Fibroblast of skin of left quadriceps (primary cell): ENCODE measurements at places on chromosomes 1 and 21.
A peak's percentile ranks its signal among the peaks of the same experiment; 100 is the strongest.

- no peak for DNase-seq
Observed at GRCh38 chr1:154735804-154736168, 127.8 kb upstream of the ADAR start.

DNA sequence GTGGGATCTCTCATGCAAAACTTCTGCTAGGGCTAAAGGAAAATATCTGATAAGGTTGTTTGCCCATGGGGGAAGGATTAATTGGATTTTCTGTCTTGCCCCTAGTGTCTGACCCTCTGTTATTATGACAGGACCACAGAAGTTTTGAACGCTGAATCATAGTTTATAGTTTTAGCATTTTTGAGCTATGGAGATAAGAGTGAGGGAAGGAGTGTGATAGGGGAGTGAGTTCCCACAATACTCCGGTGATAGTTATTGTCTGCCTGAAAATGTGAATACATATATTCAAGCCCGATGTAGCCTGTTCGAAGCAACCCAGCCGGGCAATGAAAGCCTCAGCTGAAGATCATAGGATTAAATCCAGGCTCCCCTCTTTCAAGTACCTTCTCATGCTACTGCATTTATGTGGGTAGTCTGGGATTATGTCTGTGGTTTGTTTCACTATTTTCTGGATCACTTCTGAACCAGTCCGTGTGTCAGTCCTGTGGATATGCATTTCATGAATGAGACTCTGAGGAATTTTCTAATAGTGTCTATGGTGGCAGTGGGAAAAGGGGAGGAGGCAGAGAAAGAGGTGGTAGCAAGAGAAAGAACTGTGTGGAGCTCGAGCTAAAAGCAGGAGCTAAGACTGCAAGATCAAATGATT is 258.7 kb downstream of the DISC1 start:
- DNase-seq = no peak

DNA sequence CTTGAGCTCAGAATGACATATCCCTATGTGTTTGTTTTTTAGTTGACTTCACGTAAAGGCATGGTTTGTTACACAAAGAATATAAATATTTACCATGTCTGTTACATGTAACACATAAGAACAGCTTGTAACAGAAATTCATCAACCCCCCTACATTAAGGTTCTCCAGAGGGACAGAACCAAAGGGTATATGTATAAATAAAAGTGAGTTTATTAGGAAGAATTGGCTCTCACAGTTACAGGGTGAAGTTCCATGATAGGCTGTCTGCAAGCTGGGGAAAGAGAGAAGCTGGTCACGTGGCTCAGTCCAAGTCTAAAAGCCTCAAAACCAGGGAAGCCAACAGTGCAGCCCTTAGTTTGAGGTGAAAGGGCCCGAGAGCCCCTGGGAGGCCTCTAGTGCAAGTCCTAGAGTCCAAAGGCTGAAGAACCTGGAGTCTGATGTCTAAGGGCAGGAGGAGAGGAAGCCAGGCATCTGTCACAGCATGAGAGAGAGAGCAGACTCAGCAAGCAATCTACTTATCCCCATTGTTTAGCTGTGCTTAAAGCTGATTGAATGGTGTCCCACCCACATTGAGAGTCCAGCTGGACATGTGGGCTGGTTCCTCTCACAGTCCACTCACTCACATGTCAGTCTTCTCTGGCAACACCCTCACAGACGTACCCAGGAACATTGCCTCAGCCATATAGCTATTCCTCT is 15.8 kb downstream of the THRAP3 start:
- DNase-seq = no peak

GRCh38 chr1:44846985-44847384 is 3.9 kb upstream of the PTCH2 start:
- DNase-seq = no peak

- DNase-seq = no peak
Observed at GRCh38 chr1:161304927-161305866, 4.6 kb downstream of the MPZ start.

- DNase-seq = no peak
Observed at GRCh38 chr1:46486432-46487015, 3.1 kb upstream of the DMBX1 start.

DNA sequence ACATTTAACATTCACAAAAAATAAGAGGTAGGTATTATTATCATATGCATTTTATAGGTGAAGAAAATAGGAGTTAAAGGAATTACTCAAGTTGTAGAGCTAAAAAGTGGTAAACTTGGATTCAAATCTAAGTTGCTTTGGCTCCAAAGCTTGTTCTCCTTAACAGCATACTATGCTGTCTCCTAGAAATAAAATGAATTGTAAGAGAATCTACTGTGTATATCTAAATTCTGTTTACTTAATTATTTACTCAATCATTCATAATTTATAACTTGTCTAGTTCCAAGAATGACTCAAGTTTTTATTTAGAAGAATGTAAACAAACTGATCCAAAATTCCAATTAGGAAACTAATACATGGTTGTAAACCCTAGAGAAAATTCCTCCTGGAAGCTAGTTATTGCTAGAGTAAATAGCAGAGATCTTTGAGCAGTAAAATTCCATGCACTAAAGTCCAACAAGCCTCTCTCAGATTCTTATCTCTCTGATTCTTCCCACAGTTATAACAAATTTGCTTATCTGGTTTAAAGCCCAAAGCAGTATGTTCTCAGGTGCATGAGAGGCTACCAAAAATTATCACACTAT is 132.5 kb upstream of the DPT start:
- no peak for DNase-seq

DNA sequence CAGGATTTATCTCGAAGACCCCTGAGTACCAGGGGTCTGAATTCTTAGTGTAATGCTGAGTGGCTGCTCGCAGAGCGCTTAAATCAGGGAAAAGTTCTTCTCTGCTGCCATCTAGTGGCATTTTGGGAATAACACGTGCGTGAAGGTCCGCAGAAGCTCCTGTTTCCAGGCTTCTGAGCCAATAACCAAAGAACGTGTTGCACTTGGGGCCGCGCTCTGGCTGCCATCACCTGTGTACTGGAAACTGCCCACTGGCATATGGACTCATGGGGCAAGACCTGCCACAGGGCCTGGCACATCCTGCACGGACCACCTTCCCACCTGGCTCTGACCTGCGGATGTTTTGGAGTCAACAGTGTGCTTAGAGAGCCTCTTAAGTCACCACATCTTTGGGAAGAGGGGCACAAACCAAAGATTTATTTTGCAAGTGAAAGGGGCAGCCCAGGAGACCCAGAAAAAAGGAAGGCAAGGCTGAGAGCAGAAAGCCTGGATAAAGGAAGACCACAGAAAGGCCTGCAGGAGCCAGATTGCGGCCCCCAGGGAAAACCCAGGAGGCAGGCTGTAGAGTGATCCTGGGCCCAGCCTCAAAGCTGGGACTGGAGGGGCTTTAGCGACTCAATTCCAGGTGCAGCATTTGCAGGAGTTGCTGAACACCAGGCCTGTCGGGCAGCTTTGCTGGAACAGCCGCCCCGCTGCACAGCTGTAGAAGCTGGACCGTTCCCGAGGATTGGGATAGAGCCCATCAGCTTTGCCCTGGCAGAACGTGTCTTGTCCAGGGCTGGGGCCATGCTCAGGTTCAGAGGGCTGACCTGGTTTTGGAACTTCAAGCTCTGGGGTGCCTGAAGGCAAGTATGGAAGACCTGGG is 13.0 kb downstream of the CHIT1 start:
- DNase-seq = peak; percentile 33

- DNase-seq = no peak
Observed at GRCh38 chr1:18560692-18561091, 70.0 kb upstream of the PAX7 start.

DNA sequence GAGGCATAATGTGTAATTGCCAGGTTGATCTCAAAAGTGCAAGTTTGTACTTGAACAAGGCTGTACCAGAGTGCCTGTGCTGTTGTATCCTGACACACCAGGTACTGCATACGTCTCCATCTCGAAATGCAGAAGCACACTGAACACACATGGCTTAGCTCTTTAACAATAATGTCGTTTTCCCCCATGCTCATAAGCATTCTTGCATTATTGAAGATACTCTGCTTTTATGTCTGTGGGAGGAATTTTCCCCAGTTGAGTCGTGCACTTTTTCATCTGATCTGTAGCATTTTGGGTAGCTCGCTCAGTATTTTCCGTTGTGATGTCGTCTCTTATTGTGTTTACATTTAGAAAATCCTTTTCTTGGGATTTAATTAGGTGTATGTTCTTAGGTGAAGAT is 98.7 kb downstream of the PCBP3 start:
- no peak for DNase-seq

GRCh38 chr1:233491953-233492620 is 121.8 kb upstream of the KCNK1 start:
- DNase-seq = no peak

DNA sequence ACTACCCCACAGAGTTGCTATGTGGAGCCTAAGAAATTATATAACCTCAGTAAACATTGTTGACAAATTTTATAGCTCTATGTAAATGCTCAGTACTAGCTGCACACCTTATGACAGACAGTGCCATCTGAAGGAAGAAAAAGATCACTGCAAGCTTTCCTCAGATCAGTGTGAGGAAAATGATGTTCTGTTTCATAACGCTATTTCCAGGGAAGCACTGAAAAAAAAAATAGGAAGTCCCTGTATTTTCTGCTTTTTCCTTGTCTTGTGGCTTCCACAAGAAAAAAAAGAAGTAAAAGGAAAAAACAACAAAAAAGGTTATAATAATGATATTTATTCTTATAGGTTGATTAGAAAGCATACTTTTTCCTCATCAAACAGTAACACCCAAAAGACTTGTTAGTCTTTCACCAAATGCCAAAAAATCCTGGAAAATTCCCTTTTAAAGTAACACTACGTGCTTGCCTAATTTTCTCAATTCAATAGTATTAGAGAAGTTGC is 23.2 kb downstream of the LYST start:
- peak; percentile 16 for DNase-seq

DNA sequence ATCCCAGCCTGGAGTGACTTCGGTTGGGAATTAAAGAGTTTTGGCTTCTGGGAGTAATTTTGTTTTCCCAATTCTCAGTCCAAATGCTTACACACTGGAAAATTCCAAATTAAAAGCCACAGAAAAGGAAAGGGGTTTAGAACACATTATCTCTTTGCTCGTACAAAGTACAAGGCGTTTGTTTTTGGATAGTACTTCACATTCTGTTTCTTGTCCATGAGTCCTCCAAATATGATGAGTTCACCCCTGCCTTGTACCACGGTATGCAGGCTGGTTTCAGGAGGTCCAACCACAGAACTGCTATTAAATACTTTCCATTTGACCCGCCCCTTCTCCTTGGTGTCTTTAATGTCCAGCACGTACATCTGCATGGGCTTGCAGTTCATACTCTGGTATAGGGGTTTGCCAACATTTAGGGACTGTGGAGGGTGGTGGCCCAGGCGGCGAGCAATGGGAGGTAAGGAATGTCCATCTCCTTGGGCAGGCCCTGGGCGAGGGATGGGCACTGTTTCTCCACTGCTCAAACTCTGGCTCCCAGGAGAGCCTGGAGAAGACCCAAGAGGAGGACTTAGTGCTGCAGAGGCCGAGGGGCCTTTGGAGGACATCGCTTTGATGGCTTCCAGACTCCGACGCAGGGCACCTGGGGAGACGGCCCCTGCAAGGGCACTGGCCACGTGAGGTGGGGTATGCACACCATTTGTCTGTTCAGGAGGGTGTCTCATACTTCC is 13.7 kb upstream of the CPLANE2 start:
- DNase-seq = no peak

DNA sequence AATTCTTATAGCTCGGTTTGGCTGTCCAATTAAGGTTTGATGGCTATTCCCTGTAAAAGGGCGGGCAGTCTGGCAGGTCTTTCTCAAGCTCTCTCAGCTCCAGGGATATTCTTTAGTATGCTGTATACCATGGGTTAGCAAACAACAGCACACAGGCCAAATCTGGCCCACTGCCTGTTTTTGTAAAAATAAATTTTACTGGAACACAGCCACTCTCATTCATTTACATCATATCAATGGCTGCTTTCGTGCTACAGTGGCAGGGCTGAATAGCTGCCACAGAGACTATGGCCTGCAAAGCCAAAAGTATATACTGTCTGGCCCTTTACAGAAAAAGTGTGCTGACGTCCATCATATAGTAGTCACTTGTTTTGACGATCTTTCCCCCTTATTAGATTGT is 32.0 kb downstream of the MACO1 start:
- no peak for DNase-seq

DNA sequence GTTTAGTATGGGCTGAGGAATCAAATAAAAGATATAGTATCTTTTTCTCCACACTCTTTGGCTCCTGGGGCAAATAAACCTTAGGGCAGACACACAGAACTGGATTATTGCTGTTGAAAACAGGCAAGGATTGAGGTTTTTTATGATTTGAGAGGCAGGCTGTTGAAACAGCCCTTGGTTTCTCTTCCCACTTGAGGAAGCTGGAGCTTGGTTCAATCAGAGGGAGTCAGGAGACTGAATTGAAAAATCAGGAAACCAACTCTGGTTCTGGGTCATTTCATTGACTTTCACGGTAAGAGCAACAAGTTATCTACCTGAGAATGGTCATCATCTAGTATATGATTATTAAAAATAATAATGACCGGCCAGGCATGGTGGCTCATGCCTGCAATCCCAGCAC is 108.4 kb downstream of the CNIH3 start:
- no peak for DNase-seq

- no peak for DNase-seq
Observed at GRCh38 chr1:183443466-183443865, 25.3 kb upstream of the NMNAT2 start.

DNA sequence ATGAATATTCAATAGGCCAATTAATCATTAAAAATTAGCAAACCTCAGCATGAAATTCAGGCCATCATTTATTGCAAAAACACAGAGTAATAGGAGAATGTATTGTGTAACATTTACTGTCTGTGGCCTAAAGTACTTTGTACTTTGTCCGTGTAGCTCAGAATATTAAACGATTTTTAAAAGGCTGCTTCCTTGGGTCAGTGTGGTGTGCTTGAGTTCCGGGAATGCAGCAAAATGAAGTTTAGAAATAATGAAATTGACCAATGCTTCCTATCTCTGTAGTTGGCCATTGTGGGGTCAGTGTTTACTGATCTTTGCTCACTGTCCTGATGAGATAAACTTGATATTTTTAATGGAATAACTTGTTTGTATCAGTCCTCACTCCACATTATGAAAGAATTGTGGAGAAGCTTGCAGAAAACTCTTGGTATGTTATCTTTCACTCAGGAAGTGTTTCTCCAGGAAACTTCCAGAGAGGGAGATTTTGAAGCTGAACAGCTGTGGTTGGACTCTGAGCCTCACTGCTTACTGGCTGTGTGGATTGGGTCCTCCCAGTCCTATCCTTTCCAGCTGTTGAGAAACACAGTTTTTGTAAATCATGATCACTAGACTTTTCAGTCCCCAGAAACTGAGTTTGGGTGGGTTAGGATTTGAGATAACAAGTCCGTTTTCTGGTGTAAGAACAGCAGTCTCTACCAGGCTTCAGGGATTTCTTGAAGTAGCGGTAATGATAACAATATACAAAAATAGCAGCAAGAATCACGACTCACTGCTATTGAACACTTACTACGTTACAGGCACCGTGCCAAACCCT is 19.2 kb upstream of the MTARC1 start:
- DNase-seq = no peak

GRCh38 chr1:88350648-88351047 is 333.4 kb upstream of the PKN2 start:
- no peak for DNase-seq

GRCh38 chr1:164191191-164191590 is 367.8 kb upstream of the PBX1 start:
- DNase-seq = no peak
